ENCODE measurements at places on chromosomes 1 and 21.

DNA sequence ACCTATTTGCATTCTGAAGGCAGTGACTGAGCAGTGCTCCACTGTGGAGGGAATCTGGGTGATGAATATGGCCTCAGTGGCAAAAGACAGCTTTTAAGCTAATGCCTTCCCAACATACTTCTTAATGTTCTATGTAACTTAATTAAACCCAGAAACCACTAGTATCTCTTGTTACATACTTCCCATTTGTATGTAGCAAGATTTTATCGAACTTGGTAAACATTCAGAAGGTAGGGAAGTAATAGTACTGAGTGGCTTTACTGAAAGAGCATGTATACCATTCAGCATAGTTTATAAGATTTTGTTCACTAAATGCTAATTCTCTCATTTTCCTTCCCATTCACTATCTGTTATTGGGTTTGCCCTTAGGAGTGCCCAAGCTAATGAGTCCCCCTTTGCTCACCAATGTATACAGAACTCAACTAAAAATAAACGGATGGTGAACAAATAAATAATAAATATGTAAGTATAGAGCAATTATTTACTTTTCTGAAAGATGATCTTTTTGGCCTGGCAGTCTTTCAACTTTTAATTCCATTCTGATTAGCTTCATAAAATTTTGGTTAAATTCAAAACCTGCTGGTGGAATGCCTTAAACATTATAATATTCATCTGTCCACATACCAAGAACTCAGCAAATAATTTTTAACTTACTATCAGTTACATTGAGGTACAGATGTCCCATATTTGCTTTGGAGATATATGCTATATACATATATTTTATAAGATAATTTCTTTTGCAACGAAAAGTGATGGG, 204.4 kb downstream of the APP start:
- no peak for DNase-seq

- no peak for DNase-seq
These were observed 145.5 kb downstream of the CTH start for GRCh38 chr1:70556541-70556940.

GRCh38 chr1:95002164-95002539, 70.6 kb downstream of the ALG14 start:
- DNase-seq: no peak

- DNase-seq: no peak
These were observed 43.4 kb downstream of the PKP1 start for GRCh38 chr1:201326710-201327109.

DNA sequence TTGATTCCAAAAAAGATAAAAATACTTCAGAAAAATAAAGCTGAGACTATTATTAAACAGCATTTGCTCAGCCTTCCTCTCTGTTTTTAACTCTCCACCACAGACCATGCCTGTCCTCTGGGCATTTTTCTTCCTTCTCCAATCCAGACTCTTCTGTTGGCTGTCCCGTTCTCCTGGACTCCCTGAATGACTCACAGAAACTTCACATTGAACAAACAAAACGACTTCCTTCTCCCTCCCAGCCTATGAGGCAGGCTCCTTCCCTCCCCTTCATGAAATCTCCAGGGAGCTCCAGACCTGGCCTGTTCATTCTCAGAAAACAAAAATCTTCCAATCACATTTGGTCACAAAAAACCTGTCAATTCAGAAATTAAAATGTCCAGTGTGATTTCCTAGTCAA, 421.3 kb downstream of the NPHP4 start:
- no peak for DNase-seq

GRCh38 chr1:4463631-4464030, 190.8 kb upstream of the AJAP1 start:
- no peak for DNase-seq

- no peak for DNase-seq
These were observed 2.5 kb downstream of the ADAMTSL4 start for GRCh38 chr1:150551784-150552127.

DNA sequence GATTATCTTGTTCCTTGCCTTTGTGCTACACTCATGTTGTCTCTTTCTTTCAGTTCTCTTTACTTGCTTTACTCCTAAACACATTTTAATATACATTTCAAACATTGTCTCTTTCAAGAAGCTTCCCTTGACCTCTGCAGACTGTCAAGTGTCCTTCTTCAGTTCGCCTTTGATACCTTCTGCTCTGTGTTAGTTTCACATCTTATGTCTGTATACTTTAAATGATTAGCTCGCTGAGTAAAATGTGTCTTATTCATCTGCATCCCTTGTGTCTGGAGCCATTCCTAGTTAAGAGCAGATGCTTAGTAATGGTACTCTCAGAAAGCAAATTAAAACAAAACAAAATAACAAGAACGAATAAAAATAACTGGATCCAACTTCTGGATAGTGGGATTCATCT, 303.3 kb downstream of the S1PR1 start:
- no peak for DNase-seq

GRCh38 chr21:14603202-14603601, 57.1 kb upstream of the SAMSN1 start:
- no peak for DNase-seq
